ENCODE measurements at places on chromosomes 12 and 14.

GRCh38 chr12:7884689-7885088, 12.0 kb upstream of the SLC2A14 start:
- no peak for DNase-seq

- DNase-seq = no peak
Observed at GRCh38 chr12:6824901-6825381, 3.3 kb upstream of the P3H3 start.

GRCh38 chr12:107558816-107559382, 126.7 kb upstream of the PWP1 start:
- DNase-seq = no peak

DNA sequence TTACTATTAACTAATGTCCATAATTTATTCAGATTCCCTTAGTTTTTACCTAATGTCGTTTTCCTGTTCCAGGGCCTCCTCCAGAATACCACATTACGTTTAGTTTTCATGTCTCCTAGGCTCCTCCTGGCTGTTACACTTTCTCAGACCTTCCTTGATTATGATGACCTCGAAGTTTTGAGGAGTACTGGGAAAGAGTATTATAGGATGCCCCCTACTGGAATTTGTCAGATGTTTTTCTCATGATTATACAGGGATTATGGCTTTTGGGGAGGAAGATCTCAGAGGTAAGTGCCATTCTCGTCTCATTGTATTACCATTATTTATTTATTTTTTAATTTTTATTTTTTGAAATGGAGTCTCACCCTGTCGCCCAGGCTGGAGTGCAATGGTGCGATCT, 17.7 kb upstream of the C1S start:
- no peak for DNase-seq

DNA sequence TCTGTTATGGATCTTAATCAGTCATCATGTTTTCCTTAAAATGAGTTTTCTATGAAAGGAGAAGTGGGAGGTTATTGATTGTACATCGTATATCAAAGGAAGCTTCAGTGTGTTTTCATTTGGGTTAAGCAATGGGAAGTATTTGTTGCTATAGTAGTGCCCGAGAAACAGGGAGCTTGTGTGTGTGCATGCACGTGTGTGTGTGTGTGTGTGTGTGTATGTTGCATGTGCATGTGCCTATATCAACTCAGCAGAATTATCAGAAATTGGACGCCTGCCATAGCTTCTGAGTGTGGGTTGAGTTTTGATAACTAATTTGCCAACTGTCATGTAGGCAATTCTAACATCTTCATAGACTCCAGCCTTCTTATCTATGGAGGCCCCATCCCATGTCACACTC, 246.1 kb upstream of the CRY1 start:
- no peak for DNase-seq

DNA sequence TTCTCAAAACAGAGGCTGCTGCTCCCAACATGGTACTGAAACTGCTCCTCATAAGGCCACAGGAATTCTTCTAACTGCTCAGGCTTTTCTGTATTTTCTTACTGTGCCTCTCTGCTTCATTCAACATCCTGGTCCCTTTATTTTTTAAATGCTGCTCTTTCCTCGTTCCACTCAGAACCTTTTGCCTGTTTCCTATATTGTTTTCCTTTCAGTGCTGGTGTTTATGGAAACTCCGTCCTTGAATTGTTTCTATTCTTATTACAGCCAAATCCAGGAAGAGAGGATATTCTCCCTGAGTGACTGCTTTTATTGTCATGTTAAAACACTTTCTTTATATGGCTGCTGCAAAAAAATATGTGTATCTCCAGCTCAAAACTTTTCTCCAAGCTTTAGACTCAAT, 173.0 kb upstream of the E2F7 start:
- DNase-seq = no peak

DNA sequence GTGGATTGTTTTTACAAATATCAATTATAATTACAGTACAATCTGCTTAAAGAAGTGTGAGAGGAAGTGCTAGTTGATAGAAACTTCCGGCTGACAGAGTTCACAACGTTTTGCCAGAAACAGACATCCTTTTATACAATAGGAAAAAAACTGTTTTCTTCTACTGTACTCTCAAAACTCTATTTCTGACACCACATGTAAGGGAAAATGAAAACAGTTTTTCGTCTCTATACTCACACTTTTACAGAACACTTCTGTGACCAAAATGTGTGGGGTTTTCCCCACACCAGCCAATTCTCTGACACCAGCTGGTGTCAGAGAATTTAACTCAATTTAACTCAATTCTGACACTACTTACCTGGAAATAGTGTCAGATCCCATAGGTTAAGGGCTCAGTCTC, 24.2 kb upstream of the HIF1A start:
- no peak for DNase-seq

DNA sequence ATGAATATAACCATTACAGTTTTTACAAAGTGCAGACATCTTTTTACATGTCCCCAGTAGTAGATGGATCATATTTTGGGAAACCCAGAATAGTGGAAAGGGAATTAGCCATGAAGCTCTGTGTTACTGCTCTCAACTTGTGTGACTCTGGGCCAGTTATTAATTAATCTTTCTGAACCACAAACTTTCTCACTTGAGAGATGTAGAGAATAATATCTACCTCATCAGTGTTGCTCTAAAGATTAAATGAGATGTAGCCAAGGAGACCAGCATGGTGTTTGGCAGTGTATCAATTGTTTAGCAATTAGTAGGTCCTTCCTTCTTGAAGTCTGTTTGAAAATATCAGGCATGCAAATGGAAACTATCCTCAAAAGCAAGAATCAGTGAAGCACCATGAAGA, 169.2 kb downstream of the TMTC2 start:
- no peak for DNase-seq

GRCh38 chr14:89402363-89402762, 14.7 kb downstream of the FOXN3 start:
- no peak for DNase-seq

- DNase-seq = no peak
Observed at GRCh38 chr12:115008929-115009328, 325.0 kb upstream of the TBX3 start.

- DNase-seq = no peak
Observed at GRCh38 chr12:3293446-3294161, 197.4 kb upstream of the PRMT8 start.

DNA sequence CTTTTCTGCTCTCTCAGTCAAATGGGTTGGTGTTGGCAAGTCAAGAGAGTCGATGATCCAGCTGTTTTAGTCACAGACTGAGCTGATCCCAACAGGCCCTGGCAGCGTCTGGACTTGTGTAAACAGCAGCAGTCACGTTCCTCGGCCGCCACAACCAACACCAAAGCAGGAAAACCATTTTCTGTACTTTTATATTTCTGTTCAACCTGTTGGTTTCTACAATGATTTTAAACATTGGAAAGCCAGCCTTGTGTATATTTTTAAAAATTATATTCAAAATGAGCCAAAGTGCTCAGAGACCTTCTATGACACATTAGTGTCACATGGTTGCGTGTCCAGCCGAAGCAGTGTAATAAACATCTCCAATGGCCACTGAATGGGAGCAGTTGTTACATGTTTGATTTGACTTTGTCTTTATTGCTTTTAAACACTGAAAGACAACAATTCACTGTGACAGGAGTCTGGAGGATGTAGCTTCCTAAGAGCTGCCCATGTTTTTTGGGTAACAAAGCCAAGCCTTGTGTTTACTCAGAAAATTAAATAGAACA, 5.9 kb upstream of the SIVA1 start:
- peak; percentile 36 for DNase-seq

DNA sequence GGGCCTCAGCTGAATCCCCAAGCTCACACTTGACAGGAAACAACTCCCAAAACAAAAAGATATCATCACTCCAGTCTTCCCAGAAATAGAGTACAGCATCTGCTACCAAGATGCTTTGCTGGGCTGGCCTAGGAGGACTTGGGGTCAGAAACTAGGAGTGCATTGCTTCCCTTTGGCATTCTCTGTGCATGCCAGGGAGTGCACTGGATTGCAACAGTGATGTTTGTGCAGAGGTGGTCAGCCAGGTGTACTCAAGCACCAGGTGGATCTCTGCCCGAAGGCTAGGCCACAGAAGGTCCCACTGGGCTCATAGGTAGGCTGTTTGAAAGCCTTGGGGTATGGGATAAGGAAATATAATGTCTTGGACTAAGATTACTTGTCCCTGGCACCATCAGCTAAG, 51.1 kb downstream of the RAB35 start:
- no peak for DNase-seq

DNA sequence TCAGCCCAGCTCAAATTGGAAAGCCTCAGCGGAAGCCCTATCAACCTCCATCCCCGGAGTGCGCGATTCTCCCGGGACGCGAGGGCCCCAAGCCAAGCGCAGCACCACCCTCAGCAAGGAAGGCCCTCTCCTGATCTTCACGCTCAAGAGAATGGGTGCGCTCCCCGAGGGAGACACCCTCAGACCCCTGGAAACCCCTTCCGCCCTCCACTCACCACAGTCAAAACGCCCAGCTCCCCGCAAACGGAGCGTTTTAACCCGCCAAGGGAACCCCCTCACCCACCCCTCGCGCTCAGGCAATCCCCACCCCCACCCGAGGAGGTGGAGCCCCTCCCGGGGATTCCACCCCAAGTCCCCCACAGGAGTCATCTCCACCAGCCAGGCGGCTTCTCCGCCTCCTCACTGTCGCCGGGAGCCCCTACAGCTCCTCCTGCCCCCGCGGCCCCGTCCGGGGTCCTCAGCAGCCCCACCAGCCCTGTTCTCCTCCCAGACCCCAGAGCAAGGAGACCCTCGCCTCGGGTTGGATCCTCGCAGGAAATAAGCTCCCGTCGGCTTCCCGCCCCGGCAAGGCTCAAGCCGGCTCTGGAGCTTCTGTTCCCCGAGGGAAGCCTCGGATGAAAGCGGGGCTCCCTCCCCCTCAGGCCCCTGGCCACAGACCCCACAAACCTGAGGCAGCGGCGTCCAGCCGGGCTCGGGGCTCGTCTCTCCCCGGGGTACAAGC, 507 bp downstream of the BAZ2A start:
- DNase-seq = no peak

DNA sequence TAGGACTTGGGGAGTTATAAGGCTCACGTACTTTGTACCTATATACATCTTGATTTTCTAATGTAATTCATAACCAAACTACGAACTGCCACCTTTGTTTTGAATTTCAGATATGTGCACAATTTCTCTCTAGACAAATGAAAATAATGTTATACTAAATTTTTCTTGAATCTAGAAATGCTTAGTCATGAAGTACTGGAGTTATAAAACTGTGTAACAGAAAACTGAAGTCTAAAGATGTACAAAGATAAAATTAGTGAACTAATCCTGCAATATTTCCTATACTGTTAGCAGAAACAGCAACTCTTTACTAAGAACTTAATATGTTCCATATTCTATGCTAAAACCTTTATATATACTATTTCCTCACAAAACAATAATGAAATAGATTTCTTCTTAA, 15.5 kb downstream of the SEC23A start:
- DNase-seq = no peak

- no peak for DNase-seq
Observed at GRCh38 chr12:102232036-102232435, 34.4 kb upstream of the PMCH start.

DNA sequence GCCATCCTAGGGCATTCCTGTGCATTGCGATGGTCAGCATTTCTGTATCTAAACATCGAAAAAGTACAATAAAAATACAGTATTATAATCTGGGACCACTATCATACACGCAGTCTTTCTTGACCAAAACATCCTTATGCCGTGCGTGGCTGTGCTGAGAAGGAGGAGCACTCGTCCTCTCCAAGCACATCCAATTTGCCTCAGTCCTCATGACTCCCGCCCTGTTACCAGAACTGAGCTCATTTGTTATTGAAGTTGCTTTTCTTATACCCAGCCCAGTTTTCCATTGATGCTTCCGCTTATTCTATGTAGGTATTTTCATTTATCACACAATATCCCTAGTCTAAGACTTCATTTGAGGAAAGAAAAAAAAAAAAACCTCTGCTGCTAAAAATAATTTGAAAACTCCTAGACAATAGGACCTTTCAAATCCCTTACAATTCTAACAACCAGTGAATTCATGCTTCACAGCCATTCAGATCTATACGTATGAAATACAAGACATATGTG, 236.9 kb upstream of the PLEKHG7 start:
- no peak for DNase-seq

- no peak for DNase-seq
Observed at GRCh38 chr14:68211421-68211820, 391.8 kb downstream of the RAD51B start.

DNA sequence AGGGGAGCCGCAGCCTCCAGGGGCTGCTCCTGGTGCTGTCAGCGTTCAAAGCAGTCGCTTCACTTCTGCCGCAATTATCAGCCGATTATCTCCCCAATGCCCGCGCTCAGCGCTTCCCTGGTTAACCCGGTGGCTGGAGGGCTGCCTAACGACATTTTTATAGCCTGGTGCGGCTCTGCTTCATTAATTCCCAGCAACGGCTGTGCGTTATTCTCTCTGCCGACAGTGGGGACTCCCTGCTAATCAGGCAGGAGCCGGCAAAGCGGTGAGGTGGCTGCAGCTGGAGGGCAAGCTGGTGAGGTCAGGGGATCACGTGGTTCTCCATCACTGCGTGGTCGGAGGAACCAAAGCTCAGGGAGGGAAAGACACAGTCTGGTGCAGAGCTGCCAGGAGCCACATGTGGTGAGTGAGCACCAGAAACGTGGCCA, 62.9 kb downstream of the GLRX5 start:
- DNase-seq = no peak

All from gastrocnemius medialis (tissue), 4 donors.